ENCODE measurements at places on chromosomes 3 and 15. TPM values are rescaled to one million over a fixed set of nuclear protein-coding genes. Genes with fewer than 3 reads are reported as not detected.

VEPH1 gene
- total RNA-seq, result 11.0 TPM

XCR1 gene
- total RNA-seq, result not detected

GABRB3 gene
- total RNA-seq, result not detected

DNA sequence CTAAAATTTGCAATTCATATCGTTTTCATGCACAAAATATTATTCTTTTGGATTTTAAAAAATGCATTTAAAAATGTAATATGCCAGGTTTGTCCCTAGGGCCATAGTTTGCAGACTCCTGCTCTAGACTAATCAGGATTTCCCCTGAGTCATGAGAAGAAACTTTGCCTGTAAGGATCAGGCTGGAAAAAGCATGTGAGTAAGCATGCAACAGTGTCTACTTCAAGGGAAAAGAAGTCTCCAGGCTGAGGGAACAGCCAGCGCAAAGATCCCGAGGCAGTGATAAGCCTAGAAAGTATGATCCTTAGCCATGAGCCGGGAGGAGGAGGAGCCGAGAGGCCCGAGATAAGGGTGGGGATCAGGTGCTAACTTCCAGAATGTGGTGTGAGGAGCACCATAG is 382.8 kb upstream of the CFAP20DC start:
- H3K4me1 ChIP-seq, result no peaks in the 10 kb centered on the region
- H3K27ac ChIP-seq, result no peak overlapping the region
- H3K27me3 ChIP-seq, result no peaks in the 10 kb centered on the region
- DNase-seq, result no peak

- no peaks in the 10 kb centered on the region for H3K27me3 ChIP-seq
- no peak for DNase-seq
- H3K4me3 ChIP-seq, result no peak overlapping the region
- peaks cover 3% of the 10 kb centered on the region for H3K36me3 ChIP-seq
Measured at GRCh38 chr3:128072454-128073184, 20.4 kb downstream of the SEC61A1 start.

DNA sequence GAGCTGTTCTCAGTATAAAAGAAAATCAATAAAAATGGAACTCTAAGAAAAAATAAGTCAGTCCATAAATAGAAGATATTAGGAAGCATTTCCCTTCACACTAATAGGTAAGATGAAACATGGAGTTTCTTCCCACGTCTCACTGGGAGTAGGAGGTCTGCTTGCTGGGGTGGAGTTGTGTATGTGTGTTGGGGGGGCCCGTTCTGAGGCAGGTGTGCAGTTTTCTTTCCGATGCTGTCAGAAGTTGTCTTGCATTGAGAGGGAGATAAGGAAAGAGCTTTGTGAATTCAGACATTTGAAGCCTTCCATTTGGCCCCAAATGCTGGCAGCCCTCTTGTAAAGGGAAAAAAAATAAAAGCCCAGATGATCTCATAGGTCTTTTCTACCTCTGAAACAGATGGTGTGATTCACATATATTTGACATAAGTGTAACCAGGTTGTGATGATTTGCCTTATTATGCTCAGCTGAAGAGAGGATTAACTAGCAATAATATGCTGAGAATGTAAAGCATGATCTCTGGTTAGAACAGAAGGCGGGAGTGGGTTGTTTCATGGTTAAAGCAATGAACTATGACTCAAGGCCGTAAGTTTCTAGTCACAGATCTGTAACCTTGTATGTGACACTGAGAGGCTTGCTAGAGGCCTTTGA is 8.8 kb downstream of the RASGRP1 start:
- H3K27me3 ChIP-seq, result no peaks in the 10 kb centered on the region
- no peaks in the 10 kb centered on the region for H3K36me3 ChIP-seq
- no peak for DNase-seq
- no peak overlapping the region for H3K4me3 ChIP-seq
- H3K4me1 ChIP-seq, result peaks cover 12% of the 10 kb centered on the region

DNA sequence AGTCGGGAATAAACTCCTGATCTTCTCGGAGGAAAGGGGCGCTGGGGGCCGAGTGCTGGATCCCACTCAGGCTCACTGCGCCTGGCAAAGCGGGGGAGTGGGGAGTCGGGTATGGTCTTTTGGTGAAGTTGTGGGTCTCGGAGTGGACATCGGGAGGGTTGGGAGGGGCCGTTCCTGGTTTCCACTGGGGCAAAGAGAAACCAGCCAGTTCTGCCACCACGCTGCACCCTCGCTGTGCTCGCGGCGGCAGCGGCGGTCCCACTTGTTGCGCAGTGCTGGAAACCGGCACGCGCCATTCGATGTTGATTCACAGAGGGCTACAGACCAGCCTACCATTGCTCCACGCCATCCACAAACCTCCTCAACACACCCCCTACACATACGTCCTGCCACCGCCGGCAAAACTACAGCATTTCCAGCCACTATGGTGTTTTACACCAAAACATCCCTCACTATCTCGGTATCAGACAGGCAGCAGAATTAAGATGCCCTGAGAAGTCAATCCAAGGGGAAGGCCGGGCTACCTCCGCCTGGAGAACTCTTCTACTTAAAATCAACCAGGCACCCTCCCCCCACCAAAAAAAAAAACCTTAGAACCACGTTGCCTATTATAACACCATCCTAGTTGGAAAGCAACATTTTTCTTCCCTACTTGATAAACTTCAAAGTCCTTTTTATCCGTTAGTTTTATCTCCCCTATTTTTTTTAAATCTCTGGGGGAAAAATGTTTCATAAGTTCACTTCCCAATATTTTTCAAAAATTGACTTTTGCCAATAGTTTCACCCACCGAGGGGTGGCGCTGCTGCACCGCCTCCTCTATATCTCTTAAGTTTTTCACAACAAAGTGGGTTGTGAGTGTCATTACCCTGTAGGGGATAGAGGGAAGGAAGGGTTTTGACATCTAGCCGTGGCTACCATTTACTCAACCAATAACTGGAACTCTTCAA is 3.6 kb downstream of the BCL6 start:
- 0 out of 2 replicates have a peak, but pooled peaks cover 1% of the 10 kb centered on the region for H3K36me3 ChIP-seq
- peak; percentile 75 for DNase-seq
- H3K4me3 ChIP-seq, result peak overlapping the region; percentile 34

- H3K4me3 ChIP-seq, result no peak overlapping the region
- H3K4me1 ChIP-seq, result no peaks in the 10 kb centered on the region
- H3K27ac ChIP-seq, result no peak overlapping the region
- no peak for DNase-seq
Measured at GRCh38 chr3:78785004-78785403, 982.8 kb downstream of the ROBO1 start.

DNA sequence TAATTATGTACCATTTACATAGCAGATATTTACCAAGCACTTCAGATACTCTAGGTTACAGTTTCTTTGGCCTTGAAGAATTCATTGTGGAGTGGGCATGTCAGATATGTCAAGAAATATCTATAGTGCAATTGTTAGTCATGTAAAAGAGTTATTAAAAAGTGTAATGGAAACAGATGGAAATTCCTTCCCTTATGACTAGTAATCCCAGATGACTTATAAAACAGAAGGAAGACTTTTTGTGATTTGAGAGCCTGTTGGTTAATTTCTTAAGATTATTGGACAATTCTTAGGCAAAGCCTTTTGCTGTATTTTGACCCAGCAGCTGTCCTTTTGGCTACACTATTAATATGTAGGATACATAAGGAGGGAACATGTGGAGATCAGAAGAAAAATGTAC is 708.9 kb upstream of the NECTIN3 start:
- no peak overlapping the region for H3K27ac ChIP-seq
- H3K36me3 ChIP-seq, result no peaks in the 10 kb centered on the region
- H3K4me3 ChIP-seq, result no peak overlapping the region
- H3K27me3 ChIP-seq, result no peaks in the 10 kb centered on the region
- no peaks in the 10 kb centered on the region for H3K4me1 ChIP-seq

GRCh38 chr3:117547956-117548550 is 838.5 kb downstream of the TUSC7 start:
- no peaks in the 10 kb centered on the region for H3K4me1 ChIP-seq
- no peak for DNase-seq
- H3K27ac ChIP-seq, result no peak overlapping the region
- no peaks in the 10 kb centered on the region for H3K36me3 ChIP-seq
- no peak overlapping the region for H3K4me3 ChIP-seq

GRCh38 chr3:179837374-179837773 is 184.5 kb downstream of the USP13 start:
- H3K36me3 ChIP-seq, result no peaks in the 10 kb centered on the region
- no peaks in the 10 kb centered on the region for H3K4me1 ChIP-seq
- DNase-seq, result peak; percentile 7
- no peak overlapping the region for H3K4me3 ChIP-seq
- no peak overlapping the region for H3K27ac ChIP-seq

DNA sequence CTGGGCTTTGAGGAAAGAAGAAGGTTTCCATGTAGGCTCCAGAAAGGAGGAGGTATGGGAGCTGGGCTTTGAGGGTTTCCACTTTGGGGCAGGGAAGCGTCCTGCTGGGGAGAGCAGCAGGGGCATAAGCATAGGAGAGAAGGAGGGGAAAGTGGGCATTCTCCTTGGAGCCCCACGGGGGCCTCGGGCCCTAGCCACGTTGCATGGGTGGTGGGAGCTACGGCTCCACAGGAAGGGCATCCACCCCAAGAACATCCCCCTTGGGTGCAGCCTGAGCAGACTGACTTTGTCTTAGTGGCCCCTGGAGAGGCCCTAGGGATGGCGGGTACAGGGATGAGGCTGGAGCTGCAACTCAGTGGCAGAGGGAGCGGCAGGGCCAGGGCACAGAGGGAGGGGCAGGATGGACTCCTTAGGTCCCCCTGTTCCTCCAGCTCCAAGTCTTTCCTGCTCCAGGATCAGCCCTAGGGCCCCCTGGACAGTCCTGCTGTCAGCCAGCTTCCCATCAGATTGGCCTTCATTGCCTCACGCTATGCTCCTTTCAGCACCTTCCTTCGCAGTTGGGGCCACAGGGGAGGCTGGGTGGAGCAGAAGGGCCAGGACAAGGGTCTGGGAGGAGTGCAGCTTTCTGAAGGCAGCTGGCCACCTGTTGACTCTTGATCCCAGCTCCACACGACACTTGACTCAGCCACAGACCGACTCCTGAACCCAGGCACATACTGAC is 22.9 kb downstream of the PRR20G start:
- DNase-seq, result no peak
- H3K4me1 ChIP-seq, result no peaks in the 10 kb centered on the region
- H3K27ac ChIP-seq, result no peak overlapping the region
- H3K4me3 ChIP-seq, result no peak overlapping the region
- H3K27me3 ChIP-seq, result no peaks in the 10 kb centered on the region
- H3K36me3 ChIP-seq, result no peaks in the 10 kb centered on the region

DNA sequence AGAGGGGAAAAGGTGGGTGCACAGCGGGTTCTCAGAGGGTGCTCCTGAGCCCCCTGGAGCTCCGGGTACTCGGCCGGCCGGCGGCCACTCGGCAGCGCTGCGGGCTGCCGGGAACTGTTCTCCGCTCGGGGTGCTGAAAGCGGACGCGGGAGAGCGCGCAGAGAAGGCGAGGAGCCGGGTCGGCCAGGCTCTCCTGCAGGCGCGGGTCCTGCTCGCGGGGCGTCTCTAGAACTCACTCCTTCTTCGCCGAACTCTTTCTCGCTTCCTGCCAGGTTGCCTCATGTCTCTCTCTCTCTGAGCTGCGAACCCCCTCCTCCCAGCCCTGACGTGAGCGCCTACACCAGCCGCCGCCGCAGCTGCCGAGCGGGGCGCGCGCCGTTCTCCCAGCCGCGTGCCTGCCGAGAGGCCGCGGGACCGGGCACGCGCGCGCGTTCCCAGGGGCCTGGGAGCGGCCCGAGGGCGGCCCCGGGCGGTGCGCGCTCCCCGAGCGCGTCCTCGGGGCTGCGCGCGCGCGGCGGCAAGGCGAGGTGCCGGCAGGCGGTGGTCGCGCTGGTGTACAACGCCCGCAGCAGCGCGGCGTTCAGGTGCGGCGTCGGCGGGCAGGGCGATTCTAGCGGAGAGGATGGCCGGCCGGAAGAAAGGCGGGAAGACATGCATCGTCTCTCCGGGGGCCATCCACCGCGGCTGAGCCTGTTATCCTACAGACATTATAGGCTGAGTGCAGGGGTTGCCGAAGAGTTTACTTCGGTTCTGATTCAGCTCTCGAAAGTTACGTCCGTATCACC is at the start of gene PEX5L:
Gene PEX5L, minus strand, starts transcription at position 267 of the 785 bp plus-strand sequence. CDS start 338 bp downstream, outside the sequence.
- H3K4me1 ChIP-seq, result no peaks in the 10 kb centered on the region
- no peaks in the 10 kb centered on the region for H3K27me3 ChIP-seq
- no peaks in the 10 kb centered on the region for H3K36me3 ChIP-seq
- no peak within 1 kb of the TSS for H3K4me3 ChIP-seq
- no peak for DNase-seq

GRCh38 chr15:62534996-62535395 is 369.9 kb upstream of the C2CD4B start:
- no peaks in the 10 kb centered on the region for H3K27me3 ChIP-seq
- no peak for DNase-seq
- H3K4me3 ChIP-seq, result no peak overlapping the region
- H3K4me1 ChIP-seq, result no peaks in the 10 kb centered on the region

- H3K27ac ChIP-seq, result peak overlapping the region; percentile 16
- H3K4me3 ChIP-seq, result no peak overlapping the region
- H3K4me1 ChIP-seq, result peaks cover 8% of the 10 kb centered on the region
- H3K27me3 ChIP-seq, result no peaks in the 10 kb centered on the region
- H3K36me3 ChIP-seq, result no peaks in the 10 kb centered on the region
Measured at GRCh38 chr3:65128346-65128745, 440.5 kb upstream of the ADAMTS9 start.

DNA sequence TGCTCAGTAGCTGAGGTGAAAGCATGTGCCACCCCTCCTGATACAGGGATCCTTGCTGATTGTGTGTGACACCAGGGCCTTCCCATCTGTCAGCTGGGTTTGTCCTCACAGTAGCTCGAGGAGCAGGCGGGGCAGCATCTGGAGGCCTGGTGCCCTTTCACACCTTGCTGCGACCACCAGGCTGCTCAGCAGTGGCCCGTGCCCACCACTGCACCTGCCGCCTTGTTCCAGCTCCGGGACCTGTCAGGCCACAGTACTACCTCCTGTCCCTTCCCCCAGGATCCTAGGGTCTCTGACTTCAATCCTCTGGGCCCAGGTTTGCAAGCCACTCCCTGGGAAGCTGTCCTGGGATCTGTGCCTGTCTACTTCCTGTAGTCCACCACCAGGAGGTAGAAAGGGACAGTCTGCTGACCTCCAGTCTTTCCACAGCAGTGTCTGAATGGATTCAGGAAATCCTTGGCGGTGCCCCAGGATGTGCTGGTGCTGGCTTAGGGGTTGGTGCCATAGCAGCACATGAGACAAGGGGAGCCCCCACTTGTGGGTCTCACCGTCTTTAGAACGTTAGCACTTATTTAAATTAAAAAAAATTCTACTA is 27.5 kb downstream of the APBA2 start:
- H3K27me3 ChIP-seq, result no peaks in the 10 kb centered on the region
- H3K4me3 ChIP-seq, result no peak overlapping the region
- no peak for DNase-seq
- no peak overlapping the region for H3K27ac ChIP-seq
- no peaks in the 10 kb centered on the region for H3K4me1 ChIP-seq

Data from Caco-2 (cell line).